ENCODE measurements at places on chromosomes 7 and 10.

DNA sequence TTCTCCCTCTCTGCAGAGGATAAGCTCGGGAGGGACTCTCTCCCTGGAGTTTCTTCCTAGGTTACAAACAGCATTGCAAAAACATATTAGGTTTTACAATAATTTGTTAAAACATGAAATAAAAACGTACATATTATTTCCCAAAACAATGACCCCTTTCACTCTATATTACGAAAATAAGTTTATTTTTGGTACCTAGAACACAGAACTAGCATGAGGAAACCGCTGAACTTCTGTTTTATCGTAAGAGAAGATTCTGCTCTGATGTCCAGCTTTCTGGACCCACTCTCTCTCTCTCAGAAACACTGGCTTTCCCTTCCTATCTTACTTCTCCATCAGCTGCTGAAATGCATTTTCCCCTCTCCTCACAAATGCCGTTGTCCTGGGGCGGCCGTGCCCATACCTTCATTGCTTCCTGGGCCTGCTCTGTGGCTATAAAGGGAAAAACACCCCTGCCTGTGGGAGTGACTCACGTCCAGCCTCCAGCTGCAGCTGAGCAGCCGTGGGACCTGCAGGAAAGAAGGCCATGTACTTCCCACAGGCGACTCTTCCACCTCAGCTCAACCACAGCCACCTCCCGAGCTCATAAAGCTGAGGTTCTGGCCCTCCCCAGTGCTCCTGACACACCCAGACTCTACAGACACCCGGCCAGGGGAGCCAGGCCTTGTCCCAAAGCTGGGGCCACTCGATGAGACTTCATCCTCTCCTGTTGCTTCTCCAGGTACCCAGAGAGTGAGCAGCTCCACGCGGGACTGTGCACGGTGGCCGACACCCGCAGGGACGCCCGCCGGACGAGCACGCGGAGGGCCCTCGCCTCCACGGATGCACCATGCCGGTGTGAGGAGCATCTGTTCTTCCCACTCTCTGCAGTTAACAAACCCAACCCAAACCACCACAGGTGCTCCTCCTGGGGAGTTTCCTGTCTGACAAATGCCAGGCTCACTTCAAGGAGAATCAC is 3.1 kb downstream of the GPER1 start:
- DNase-seq: no peak

GRCh38 chr7:101614098-101614938 is 14.8 kb downstream of the MYL10 start:
- no peak for DNase-seq

DNA sequence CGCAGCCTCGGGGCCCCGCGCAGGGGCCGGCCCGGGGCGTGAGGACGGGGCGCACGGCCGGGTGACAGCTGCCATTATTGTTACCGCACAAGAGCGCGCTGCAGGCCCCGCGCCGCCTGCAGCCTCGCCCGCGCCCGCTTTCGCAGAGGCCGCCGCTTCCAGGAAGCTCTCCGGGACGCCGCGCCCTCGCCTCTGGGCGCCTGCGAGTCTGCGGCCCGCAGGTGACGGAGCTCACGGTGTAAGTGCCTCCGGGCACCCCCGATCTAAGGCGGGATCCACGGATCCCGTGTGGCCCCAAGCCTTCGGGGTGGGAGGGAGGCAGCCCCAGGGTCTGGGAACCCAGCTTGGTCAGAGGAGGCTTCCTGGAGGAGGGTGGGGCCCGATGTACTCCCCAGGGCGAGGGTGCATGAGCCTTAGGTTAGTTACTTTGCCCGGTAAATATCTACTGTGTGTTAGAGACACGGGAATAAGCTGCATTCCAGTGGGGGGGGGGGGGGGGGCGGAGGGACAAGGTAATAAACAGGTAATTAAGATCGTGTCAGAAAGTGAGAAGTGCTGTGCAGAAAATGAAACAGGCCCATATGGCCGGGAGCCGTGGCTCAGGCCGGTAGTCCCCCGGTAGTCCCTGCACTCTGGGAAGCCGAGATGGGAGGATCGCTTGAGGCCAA is 638 bp downstream of the IQCE start:
- no peak for DNase-seq

GRCh38 chr10:20267734-20268133 is 451.5 kb downstream of the PLXDC2 start:
- no peak for DNase-seq

DNA sequence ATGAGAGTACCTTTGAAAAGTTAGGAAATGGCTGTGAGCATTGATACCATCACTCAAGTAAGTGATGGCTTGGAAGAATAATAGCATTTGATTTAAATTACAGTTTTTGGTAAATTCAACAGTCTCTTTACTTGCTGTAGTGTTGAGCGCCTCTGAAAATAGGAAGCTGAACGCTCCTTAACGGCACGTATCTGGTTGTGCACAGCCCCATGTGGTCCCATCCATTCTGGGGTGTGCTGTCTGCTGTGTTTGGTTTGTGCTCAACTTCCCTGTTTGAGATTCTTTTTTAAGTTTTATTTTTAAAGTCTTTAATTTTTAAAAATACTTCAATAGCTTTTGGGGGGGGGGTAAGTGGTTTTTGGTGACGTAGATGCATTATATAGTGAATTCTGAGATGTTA is 51.5 kb downstream of the DNAJB6 start:
- DNase-seq: no peak

Data from effector memory CD4-positive, alpha-beta T cell (primary cell).